ENCODE measurements at places on chromosomes 2 and 18.
A peak's percentile ranks its signal among the peaks of the same experiment; 100 is the strongest.

GRCh38 chr2:237639052-237639835 is 11.9 kb downstream of the LRRFIP1 start:
- no peak for DNase-seq

- no peak for DNase-seq
Observed at GRCh38 chr18:42229211-42230210, 274.5 kb downstream of the PIK3C3 start.

- no peak for DNase-seq
Observed at GRCh38 chr18:30451981-30452380, 590.6 kb downstream of the DSC3 start.

DNA sequence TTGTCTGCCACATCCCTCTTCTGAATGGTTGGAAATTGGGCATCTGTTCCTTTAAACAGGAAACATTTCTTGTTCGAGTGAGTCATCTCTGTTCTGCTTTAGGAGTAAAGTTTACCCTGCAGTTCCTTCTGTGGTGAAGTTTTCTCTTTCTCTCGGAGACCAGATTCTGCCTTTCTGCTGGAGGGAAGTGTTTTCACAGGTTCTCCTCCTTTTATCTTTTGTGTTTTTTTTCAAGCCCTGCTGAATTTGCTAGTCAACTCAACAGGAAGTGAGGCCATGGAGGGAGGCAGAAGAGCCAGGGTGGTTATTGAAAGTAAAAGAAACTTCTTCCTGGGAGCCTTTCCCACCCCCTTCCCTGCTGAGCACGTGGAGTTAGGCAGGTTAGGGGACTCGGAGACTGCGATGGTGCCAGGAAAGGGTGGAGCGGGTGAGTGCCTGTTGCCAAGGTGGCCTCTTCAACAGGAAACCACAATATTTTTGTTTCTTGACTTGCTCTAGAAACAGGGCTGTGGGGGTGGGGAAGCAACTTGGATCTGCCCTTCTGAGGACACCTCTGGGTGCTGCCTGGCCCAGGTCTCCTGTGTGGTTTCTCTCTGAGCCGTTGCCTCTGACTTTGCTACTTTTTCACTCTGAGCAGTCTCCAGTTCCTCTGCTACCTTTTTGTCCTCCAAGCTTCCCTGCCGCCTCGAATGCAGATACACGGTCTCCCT is 2.2 kb upstream of the CASP8 start:
- DNase-seq, result no peak

DNA sequence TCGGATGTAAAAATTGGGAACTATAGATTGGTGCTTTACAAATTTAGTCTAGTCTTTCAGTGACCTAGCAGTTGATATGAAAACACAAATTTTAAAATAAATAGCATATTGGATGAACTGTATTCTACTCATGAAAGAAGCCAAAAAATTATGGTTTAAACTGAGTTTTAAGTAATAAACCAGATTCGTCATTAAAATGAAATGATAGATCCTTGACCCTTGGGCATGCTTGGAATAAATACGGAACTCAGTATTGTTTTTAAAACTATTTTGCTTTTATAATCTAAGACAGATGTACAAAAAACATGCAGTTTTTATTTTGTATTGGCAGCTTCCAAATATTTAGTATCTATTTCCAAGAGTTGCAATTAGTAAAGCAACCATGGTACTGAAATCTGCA is 34.6 kb upstream of the TBR1 start:
- DNase-seq, result no peak

- DNase-seq, result no peak
Observed at GRCh38 chr2:99365661-99366060, 28.5 kb downstream of the EIF5B start.

GRCh38 chr18:43887491-43887890 is 610.2 kb upstream of the SYT4 start:
- DNase-seq, result peak; percentile 35

- DNase-seq, result no peak
Observed at GRCh38 chr2:230643576-230644291, 68.9 kb upstream of the CAB39 start.

- DNase-seq, result no peak
Observed at GRCh38 chr18:60892855-60893254, 440.4 kb upstream of the CDH20 start.

GRCh38 chr18:68181956-68182355 is 533.0 kb downstream of the TMX3 start:
- no peak for DNase-seq

- no peak for DNase-seq
Observed at GRCh38 chr2:120740765-120741524, 5.3 kb downstream of the GLI2 start.

GRCh38 chr18:48059455-48060010 is 129.1 kb upstream of the SMAD2 start:
- no peak for DNase-seq

- DNase-seq, result no peak
Observed at GRCh38 chr18:58901783-58902182, 37.1 kb downstream of the ZNF532 start.

- DNase-seq, result peak; percentile 64
Observed at GRCh38 chr2:211745295-211746097, 793.1 kb downstream of the ERBB4 start.

- no peak for DNase-seq
Observed at GRCh38 chr2:129777762-129778583, 201.5 kb upstream of the RAB6C start.

DNA sequence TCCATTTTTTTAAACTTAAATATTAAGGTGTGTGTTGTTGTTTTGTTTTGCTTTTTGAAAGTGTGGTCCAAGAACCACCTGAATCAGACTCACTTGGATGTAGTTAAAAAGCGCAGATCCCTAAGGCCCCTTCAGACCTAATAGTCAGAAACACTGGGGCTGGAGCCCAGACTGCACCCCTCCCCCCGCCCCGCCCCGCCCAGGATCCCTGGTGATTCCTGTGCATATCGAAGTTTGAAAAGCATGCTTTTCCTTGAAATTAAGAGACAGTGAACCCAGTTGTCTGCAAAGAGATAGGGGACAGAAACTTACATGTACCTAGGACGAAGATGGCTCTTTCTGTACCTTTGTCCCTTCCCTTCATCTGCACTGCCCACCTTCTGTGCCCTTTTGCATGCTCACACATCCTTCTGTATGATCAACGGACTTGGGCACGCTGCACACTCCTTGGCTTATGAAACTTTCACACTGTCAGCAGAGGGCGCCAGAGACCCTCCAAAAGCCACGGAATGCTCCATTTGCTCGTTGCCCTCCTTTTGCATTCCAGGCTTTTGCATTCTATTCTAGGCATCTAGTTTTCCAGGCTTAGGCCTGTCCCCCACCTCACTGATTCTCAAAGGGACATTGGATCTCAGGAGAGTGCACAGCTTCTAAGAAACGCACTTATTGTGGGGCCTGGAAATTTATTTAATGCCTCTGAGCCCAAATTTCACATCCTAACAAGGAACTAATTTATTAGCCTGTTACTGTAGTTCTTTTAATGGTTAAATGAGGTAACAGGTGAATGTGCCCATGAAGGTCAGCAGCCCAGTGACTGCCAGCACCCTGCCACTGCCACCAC is 32.8 kb upstream of the SLC14A1 start:
- peak; percentile 56 for DNase-seq

DNA sequence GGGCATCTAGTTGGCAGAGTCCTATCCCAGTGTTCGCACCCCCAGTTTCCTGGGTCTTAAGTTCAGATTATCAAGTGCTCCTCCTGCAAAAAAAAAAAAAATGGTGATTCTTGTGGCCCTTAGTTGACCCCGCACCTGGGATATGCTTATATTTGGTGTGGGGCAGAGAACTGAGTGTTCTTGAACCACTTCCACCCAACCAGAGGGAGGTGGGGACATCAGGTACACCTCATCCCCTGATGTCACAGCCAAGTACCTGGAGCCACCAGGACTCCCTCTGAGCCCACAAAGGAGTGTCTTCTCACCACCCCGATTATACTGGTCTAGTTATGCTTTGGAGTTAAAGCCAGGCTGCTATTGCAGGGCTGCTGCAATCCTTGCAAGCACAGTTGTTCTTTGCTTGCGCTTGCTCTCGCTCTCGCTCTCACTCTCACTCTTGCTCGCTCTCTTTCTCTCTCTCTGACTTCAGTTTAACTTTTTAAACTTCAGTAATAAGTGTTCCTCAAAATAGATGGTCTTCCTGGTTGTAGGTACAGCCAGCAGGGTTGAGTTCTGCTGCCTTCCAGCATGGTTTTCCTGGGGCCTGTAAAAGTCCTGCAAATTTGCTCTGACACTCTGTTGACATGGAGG is 265.7 kb downstream of the NEDD4L start:
- DNase-seq, result no peak

DNA sequence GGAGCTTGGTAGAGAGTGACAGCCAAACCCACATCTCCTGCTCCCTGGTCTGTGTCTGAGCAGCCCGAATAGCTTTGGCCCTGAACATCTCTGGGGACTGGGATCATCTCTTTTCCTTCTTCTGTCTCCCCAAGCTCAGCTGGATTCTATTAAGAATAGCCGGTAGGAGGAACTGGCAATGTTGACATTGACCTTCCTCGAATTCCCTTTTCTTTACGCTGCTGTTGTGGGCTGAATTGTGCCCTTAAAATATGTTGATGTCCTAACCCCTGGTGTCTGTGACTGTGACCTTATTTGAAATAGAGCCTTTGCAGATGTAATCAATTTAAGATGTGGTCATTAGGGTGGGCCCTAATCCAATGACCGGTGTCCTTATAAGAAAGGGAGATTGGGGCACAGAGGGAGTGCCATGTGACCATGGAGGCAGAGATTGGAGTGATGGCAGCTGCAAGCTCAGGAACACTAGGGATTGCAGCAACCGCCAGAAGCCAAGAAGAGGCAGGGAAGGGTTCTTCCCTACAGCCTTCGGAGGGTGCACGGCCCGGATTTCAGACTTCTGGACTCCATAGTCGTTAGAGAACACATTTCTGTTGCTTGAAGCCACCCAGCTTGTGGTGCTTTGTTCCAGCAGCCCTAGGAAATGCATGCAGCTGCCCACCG is 5.8 kb upstream of the SFTPB start:
- no peak for DNase-seq

GRCh38 chr2:69720404-69720803 is 21.5 kb upstream of the ANXA4 start:
- DNase-seq, result no peak

GRCh38 chr2:238182362-238182761 is 21.1 kb downstream of the ILKAP start:
- no peak for DNase-seq

DNA sequence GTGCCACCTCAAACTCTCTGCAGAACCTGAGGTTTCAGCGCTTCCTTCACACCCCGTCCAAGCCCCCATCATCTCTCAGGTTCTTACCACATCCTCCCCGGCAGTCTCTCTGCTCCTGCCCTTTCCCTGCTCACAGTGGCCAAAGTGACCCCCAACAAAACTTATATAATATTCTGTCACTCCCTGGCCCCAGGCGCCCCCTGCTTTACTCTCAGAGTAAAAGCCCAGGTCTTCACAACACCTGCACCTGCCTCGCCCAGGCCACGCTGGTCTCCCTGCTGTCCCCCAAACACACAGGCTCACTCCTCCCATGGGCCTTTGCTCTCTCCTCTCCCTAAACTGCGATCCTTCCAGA is 6.4 kb downstream of the ITGB1BP1 start:
- no peak for DNase-seq
